ENCODE measurements at places on chromosomes 5 and 9. TPM values are rescaled to one million over a fixed set of nuclear protein-coding genes. Genes with fewer than 3 reads are reported as not detected.

CCDC192 gene
- not detected for total RNA-seq

GRCh38 chr9:134641173-134641989 is at the start of gene COL5A1:
COL5A1 (plus strand) TSS chr9:134641803; CDS start chr9:134642188, 385 bp downstream.
- DNase-seq = peak; percentile 32

GRCh38 chr5:45440466-45440865 is 255.7 kb downstream of the HCN1 start:
- DNase-seq = no peak

GRCh38 chr5:9851458-9851857 is 221.3 kb upstream of the TAS2R1 start:
- no peak for DNase-seq

DNA sequence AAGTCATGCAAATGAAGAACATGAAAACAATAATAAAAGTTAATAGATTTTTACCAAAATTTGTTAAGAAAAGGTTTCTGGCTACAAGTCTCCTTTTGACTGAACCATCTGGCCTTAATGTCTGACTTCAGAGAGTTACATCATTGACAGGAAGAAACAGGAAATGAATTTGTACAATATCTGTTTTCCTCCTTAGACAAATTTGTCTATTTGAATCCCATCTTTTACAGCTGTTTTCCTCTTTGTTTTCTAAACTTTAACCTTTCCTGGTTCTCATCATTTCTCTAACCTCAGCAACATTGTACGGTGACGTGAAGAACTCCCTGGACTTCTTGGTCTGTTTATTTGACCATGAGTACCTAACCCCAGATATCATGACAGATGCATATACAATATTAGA is 567.5 kb upstream of the RIOK2 start:
- no peak for DNase-seq

PCDHGA3 gene
- total RNA-seq = 0.51 TPM

- DNase-seq = no peak
Measured at GRCh38 chr5:91730026-91730425, 346.9 kb upstream of the ARRDC3 start.

DNA sequence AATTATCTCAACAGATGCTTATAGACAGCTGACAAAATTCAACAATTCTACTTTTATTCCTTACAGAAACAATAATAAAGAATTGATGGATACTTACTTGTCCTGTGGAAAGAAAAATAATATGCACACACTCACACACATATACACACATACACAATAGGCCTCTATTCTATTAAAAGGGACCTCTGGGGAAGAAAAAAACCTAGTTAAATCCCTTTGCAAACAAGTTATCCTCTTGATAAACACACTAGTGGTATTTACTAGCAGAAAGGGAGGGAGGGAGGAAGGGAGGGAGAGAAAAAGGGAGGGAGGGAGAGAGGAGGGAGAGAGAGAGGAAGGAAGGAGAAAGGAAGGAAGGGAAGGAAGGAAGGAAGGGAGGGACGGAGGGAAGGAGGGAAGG is 486.4 kb downstream of the HINT1 start:
- no peak for DNase-seq

DNM1 gene
- 0.86 TPM for total RNA-seq

GRCh38 chr9:100602342-100602801 is 24.5 kb downstream of the CAVIN4 start:
- no peak for DNase-seq

GRCh38 chr5:150162142-150162513 is 4.5 kb upstream of the CDX1 start:
- no peak for DNase-seq

CCNH gene
- total RNA-seq = 69.3 TPM

DNA sequence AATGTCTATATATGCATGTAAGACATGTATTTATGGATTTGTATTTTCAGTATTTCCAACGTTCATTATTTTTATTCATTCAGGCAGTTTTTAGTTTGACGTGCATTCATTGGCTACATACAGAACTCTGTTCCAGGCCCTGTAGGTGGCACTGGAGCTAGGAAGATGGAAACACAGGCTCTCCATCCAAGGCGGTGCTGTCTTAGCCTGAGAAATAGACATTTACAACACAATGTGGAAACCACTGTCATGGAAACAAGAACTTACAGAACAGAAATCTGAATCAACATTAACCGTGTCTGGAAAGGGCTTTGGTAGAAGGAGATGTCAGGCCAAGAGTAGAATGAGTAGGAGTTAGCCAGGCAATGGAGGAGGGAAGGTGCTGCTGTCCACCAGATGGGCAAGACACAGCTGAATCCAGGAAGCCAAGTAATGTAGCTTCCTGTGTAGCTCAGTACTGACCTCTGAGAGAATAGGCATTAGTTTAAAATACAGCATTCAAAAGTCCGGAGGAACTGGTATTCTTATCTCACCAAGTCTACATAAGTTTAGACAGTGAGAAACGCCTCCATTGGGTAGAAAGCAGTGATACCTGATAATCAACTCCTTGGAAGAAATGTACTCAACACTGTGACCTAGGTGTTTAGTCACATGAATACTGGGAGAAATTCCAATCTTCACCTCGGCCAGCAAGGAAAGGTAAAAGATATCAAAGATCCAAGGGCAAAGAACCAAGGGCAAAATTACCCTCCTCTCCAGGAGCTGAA is 388.6 kb upstream of the CDH6 start:
- no peak for DNase-seq

TNFSF8 gene
- total RNA-seq = 0.69 TPM

CSF1R gene
- total RNA-seq = 0.44 TPM

DNA sequence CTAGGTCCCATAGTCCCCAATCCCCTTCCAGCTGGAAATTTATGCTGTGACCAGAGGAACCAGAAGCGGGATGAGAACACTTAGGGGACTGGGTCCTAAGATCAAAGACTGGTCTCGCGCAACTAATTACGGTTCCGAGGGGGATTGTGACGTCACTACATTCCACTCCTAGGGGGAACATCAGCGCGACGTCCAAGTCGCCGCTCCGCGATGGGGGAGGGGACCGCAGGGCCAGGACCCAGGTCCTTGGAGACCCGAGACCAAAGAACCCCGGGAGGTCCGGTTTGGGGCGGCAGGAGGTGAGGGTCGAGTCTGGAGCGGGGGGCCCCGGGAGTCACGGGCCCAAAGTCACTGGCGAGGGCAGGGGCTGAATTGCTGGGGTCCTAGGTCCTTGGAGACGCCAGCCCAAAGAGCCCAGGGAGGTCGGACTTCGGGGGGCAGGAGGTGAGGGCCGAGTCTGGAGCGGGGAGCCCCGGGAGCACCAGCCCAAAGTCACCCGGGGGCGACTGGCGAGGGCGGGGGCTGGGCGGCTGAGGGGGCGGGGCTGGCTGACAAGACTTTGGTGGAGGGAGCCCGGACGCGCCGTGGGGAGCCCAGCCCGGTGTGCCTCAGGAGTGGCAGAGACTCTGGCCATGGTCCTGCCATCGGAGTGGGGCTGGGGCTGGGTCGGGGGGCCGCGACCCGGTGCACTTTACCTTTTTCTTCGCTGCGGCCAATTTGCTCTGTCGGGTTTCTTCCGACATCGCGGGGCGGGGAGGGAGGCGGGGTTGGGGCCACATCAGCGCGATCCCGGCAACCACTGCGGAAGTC is at the start of gene GOLGA2:
Gene GOLGA2 (minus strand): TSS at position 810 of the 810 bp plus-strand sequence. CDS start 31 bp downstream, at position 779.
- DNase-seq = no peak

DNA sequence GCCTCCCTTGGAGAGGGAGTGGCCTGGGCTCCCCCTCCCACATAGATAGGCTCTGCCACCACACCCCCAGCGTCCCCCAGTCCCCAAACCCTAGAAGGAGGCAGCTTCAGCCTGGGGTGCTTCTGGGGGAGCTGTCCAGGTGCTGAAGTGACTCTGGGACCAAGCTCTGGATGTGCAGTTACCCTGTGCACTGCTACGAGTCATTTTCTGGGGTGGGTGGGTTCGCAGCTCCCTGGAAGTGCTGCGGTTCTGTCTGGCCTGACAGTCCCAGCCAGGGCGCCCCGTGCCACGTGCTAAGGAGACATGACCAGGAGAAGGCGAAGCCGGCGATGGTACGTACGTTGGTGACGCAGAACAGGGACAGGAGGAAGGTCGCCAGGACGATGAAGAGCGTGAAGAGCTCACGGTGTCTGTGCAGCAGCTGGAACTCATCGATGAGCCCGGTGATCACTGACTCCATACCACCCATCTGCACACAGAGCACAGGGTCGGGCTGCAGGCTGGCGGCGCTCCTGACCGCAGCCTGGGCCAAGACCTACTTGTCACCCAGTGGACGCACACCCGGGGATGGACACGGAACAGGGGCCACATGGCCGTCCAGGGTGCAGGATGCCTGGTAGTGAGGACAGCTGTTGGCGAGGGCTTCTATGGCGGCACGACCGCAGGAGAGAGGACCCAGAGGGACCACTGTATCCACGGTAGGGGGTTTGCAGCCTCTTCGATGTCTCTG is 35.7 kb downstream of the SLC6A3 start:
- no peak for DNase-seq

GRCh38 chr9:134171316-134172197 is 7.2 kb upstream of the RNU6ATAC start:
- DNase-seq = no peak

Measured in activated B cell treated with CpG ODN at 0.5 μM for 24 hours (primary cell).